Activated naive CD8-positive, alpha-beta T cell treated with anti-CD3 and anti-CD28 coated beads for 36 hours (primary cell): ENCODE measurements at places on chromosomes 6 and 20.
A peak's percentile ranks its signal among the peaks of the same experiment; 100 is the strongest.

DNA sequence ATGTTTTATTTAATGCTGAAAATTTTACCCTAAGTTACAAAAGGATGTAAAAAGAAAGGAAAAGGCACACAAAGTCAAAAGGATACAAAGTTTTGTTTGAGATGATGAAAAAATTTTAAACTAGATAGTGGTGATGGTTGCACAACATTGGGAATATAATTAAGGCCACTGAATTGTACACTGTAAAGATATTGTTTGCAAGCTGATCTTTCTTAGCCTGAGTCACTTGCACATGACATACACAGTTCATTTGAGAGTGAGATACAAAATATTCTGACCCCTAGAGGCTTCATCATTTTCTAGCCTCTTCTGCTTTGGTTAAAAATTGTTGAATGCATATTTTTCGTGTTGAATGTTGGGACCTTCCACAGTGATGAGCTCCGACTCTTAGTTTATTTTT is 462.6 kb downstream of the HDGFL1 start:
- DNase-seq, result no peak

DNA sequence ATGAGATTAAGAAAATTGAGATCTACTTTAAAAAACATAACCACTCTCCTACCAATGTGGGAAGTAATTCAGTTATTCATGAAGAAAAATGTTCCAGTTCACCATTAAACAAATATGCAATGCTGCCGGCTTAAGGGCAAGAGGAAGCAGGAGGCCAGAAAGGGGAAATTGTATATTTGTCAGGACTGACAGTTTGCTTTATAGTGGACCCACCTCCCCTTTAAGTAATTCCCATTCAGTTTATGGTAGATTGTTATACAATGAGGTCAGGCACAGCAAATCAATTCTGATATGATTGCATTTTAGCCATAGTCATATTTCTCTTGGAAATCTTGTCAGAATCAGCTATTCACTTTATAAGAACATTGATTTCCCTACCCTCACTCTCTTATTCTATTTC is 547.8 kb downstream of the FRK start:
- no peak for DNase-seq

DNA sequence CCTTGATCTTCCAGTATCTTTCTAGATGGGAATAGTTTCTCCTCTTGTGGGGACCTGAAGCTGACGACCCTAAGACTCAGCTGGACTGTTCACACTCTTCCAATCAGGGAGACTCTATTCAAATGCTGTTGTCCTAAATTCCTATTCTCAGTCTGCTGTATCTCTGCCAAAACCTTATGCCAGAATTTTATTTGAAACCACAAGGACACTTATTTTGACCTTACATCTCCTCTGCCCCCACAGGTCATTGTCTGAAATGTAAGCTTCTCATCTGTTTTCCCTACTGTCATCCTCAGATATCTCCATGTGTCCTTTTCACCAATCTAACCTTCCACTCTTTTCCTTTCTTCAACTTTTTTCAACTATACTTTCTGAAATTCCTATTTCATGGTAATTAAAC is 289.5 kb upstream of the SGK1 start:
- no peak for DNase-seq

- peak; percentile 10 for DNase-seq
Measured at GRCh38 chr6:142356201-142356883, 54.5 kb downstream of the ADGRG6 start.

DNA sequence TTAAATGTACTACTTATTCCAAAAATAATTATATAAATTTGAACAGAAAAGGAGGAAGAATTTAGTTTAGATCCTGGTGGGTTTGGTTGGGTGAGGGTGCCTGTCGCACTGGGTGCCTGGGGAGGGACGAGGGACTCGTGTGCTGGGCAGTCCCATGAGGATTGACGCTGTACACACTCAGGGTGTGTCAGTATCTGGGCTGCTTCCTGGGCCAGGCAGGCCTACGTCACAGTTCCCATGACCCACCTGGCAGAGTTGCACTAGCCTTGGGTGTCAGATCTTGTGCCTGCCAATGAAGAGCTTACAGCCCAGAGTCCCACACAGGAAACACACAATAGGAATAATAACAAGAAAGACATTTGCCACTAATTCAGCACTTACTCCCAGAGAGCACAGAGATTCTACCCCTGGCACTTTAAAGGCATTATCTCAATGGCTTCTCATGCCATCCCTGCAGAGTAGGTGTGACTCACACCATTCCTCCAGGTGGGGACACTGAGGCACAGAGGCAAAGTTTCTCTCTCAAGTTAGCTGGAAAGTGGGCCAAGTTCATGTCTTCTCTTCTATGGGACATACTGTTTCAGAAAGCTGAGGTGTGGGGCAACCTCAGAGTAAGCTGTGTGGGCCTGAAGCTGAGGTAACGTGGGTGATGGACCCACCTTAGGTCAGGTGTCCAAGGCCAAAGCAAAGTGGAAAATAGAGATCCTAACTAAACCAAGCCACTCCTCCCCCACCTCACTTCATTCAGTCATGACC is 1.3 kb upstream of the SDCBP2 start:
- peak; percentile 53 for DNase-seq

DNA sequence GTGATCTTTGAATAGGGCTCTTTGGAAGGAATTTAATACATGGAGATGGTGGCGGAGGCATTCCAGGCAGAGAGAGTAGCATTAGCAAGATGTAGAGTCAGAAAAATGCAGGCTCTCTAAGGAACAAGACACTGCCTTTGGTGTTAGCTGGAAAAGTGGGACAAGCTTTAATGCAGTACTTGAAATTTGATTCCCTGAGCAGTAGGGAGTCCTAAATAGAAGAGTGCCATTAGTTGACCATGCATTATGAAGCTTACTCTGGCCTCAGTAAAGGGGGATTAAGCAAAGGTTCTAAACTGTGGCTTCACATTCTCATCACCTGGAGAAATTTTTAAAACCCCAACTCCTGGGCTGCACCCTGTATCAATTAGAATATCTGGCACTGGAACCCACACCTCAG is 494.8 kb upstream of the SOX4 start:
- DNase-seq, result no peak

GRCh38 chr20:3044336-3044965 is 1.0 kb downstream of the GNRH2 start:
- DNase-seq, result no peak

DNA sequence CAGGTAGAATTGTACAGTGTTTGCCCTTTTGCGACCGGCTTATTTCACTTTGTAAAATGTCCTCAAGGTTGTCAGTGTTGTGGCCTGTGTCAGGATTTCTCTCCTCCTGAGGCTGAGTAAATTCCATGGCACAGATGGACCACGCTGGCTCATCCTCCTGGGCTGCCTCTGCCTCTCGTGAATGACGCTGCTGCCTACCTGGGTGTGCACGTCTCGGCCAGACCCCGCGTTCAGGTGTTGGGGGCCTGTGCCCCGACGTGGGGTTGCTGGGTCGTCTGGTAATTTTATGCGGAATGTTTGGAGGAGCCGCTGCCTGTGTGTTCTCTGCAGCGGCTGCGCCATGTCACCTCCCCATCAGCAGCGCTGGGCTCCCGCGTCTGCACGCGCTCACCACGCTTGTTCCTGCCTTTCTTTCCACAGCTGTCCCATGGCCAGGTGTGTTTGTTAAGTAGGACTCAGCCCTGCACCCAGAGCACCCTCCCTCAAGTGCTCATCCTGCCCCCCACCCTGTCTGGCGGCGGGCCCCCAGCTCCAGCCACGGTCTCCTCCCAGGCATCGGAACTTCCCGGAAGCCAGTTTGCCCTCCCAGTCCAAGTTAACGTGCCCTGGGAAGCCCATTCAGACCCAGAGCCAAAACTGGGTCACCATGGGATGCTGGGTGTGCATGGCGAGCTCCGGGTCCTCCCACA is 36.1 kb upstream of the CHRNA4 start:
- DNase-seq, result no peak

- DNase-seq, result no peak
Measured at GRCh38 chr6:111057074-111057752, 30.1 kb upstream of the SLC16A10 start.

GRCh38 chr20:35478804-35479472 is 23.5 kb downstream of the CEP250 start:
- no peak for DNase-seq

GRCh38 chr20:48275286-48276020 is 490.2 kb upstream of the SULF2 start:
- DNase-seq, result no peak

DNA sequence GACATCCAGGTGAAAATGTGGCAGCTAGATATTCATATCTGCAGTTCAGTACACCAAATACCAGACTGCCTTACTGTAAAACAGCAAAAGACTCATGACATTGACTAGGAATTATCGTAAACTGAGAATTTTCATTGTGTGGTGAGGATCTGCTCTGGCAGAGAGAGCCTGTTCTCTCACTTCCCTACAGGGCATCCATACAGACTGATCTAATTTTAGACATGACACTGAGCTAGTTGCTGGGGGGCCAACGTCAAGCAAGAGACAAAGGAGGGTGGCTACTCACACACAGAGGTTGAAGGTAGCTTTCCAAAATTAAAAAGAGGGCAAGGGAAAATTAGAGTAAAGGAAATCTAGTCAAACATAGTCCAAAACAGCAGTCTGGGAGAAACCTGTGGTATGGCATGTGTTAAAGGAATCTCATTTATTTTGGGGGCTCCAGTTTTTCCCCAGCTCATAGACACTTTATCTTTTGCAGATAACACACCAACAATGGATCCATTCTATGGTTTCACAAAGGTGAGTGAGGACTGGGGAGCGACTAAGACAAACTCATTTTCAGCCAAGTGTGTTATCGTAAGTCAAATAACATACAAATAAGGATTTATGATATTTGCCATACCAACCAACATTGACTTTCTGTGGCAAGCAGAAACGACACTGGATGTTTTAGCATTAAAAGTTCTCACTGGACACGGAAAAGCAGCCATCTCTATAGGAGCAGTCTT is 36.6 kb upstream of the NHSL1 start:
- no peak for DNase-seq

DNA sequence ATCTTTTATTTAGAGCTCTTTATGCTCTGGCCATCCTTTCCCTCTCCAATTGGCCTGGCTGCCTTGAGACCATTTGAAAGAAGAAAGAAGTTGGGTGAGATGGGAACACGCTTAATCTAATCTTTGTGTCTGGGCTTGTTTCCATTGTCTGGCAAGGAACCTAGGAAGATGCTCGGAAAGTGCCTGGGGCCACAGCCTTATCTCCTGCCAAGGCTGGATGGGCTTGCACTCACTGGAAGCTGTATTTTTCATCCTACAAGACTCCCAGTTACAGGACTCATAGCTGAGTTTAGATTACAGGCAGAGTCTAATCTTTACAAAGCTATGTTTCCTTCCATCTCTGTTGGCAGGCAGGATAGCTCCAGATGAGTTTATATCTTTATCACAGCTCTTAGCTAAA is 33.1 kb upstream of the CDYL start:
- no peak for DNase-seq

DNA sequence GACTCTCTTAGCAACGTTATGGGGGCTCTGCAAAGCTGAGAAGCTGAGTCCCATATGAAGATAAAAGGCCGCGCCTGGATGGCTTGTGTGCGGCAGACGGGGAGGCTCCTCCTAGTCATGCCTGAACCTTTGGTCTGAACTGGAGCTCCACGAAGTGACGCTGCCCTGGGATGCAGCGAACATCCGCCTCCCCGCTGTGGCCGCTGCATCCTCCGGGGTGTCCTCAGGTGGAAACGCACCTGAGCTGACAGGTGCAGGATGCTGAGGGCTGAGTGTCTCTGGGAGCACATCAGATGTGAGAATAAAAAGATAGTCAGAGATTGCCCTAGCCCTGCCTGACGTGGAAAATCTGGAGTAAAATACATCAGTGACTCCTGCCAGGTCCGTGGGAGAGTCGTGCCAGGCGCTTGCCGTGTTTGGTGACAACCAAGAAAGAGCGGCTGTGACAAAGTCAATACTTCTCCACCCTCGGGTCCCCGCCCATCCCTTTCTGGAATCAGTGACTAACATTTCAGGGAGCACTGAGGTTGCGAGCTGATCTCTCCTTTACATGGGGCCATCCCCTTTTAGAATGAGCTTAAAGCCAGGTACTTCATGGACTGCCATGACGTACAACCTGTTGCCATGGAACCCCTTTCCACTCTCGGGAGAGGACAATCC is 162.8 kb upstream of the AFDN start:
- no peak for DNase-seq

DNA sequence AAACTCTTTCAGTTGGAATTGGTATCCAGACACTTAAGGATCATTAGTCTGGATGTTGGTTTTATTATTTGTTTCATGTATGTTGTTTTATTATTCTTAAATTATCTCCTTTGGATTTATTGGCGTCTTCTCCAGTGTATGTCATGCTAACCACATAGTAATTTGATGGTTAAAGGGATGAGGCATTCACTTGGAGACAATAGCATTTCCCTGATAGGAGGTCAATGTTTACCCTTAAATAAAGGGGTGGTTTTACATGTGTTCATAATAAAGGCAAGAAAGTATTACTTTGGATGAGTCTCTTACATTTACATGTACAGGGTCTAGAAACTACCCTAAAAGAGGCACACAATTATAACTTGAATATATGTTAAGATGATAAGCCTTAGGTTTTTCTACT is 51.2 kb upstream of the RNF144B start:
- no peak for DNase-seq

- DNase-seq, result no peak
Measured at GRCh38 chr6:63802606-63803206, 167.1 kb downstream of the PHF3 start.

GRCh38 chr20:37407019-37407566 is 61.2 kb downstream of the SRC start:
- DNase-seq, result no peak

GRCh38 chr6:49030251-49031020 is 432.6 kb downstream of the MMUT start:
- no peak for DNase-seq

DNA sequence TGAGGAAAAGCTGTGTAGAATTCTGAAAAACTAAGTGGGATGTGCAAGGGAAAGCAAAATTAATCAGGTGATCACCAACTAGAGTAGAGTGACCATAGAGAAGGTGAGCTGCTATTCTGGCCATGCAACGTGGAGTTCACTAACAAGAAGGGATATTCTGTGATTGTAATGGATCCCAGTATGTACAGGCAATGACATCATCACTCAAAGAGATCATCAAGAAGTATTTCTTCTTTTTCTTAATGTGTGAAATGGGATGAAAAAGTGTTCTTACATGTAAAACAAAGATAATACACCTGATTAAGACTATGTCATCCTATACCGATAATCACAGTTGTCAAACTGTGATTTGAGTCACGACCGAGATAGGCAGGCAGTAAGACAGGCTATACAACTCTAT is 101.2 kb downstream of the SMPDL3A start:
- no peak for DNase-seq

DNA sequence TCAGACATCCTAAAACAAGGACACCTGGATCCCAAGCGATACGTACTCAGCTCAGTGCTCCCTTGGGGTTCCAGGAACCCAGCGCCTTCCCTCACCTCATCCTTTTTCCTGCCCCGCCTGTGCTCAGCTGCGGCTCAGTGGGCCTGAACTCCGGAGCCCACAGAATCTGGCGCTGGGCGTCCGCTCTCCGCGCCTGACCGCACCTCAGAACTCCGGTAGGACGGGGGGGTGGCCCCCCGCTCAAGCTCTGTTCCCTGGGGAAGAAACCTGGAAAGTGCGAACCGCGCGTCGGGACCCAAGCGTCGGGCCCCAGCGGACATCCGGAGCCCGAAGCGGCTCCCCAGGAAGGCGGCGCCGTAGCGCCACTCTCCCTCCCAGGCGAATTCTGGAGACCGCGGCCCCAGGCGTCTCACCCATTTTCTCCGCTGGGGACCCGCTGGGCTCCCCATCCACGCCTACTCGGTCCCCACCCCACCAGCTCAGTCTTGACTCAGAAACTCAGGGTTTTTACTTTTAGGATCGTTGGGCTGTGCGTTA is 336 bp upstream of the LY6G5C start:
- DNase-seq, result peak; percentile 64
